Esophagus squamous epithelium (tissue), 5 donors: ENCODE measurements at places on chromosomes 11 and 22.

DNA sequence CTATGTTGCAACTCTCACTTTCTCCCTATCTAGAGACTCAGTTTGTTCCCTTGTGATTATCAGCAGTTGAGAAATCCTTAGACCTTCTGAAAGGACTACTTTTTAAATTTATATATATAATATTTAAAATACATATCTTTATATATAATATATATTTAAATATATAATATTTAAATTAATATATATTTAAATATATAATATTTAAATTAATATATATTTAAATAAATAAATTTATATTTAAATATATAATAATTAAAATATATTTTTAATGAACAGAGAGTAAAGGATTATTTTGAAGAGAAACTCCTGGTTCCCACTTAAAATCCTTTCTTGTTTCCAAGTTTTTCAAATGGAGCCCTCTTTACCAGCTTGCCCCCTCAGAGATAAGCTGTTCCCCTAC lies 83.7 kb upstream of the TRIM77 start:
- DNase-seq: no peak

GRCh38 chr11:44028401-44028800 lies 19.4 kb upstream of the ACCSL start:
- DNase-seq: no peak

- no peak for DNase-seq
These were observed 99.6 kb downstream of the C11orf87 start for GRCh38 chr11:109521571-109522086.

GRCh38 chr11:103968685-103969084 lies 67.8 kb upstream of the DDI1 start:
- no peak for DNase-seq

DNA sequence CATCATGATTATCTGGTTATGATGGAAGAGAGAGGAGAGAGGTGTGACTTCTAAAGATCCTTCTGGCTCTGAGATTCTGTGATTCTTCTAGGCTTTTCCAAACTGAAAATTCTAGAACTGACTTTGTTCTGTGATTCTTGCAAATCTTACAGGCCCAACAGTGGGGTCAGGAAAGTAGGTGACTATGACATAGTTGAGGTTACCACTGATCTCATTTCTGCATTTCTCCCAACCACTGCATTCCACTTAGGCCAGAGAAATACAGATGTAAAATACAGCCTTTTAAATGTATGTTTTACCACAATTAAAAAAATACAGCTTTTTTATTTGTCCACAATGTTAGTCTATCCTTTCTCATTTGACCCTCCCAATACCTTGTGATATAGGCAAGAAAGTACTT lies 83.7 kb downstream of the STIM1 start:
- no peak for DNase-seq

GRCh38 chr11:18322818-18323570 lies 627 bp downstream of the GTF2H1 start:
- DNase-seq: no peak

DNA sequence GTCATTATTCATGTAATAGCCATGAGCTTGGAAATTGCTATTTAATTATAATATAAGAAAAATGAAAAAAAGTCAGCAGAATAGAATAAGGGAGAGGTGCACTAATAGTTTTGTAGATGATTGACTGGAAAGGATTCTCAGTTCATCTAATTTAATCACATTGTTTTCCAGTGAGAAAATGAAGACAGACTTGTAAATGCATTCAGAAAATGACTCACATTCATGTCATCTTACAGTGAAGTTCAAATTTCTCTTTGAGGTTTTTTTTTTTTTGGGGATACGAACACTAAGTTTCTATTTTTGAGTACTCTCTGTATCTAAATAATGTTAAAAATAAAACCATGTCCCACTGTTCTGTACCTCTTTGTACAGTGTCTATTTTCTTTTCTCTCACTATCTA lies 18.5 kb upstream of the OR4A16 start:
- DNase-seq: no peak

DNA sequence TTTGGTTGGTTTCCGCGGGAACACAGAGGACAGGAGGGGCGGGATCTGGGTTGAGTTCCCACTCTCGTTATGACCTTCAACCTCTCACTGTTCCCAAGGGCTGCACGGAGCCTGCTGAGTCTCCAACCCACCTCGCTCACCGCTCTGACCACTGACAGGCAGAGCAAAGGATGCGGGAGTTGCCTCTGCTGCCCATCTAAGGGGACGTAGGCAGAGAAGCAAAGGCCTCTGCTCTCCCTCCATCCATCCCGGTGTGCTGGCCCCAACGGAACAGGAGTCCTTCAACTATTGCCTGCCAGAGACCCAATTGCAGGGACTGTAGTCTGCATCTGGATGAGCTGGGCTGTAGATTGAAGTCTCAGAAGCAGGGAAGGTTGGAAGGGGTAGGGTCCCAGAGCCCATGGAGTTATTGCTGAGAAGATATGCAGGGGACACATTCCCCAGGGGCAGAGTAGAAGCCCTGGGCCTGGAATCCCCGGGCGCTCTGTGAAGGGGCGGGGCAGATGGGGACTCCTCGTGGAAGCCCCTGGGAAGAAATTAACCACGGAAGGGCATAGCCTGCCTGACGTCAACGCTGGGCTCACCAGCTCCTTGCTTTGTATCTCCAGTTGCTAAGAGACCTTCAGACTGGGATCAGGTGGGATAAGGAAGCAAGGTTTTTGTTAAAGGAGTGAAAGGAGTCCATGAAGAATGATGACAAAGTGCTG lies 12.7 kb upstream of the FXYD2 start:
- DNase-seq: no peak

- no peak for DNase-seq
These were observed 77.4 kb downstream of the FAM168A start for GRCh38 chr11:73520353-73521061.

GRCh38 chr11:11659567-11660362 lies 38.0 kb upstream of the GALNT18 start:
- DNase-seq: no peak

DNA sequence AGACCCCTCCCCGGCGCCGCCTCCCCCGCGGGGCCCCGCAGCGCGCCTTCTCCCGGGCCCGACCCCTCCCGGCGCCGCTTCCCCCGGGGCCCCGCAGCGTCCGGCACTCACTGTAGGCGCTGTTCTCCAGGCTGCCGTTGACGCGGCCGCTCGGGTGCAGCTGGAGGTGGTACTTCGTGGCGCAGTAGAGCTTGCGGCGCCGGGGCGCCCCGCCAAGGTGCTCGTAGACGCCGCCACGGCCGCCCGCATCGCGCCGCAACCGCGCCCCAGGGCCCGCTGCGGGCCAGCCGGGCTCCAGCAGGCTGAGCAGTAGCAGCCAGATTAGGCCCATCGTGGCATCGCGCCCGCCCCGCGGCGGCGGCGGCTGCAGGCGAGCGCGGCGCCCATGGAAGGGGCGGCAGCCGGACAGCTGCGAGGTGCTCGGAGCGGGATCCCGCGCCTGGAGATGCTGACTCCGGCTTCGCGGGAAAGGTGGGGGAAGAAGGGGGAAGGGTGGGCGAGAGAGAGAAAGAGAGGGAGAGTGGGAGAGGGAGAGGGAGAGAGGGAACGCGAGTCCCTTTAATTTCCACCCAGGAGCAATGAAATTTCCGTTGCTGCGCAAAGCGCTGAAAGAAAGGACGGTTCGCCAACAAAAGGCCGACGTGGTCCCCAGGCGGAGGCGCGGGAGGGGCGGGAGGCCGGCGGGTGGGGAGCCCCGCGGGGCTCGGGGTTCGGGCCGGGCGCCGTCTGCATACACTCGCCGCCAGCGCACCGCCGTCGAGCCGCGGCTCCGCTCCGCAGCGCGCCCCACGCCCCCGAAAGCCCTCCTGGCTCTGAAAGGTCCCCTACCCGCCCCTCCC lies at the start of gene FGF3:
TSS of gene FGF3 (minus strand) at position 814 of the 839 bp plus-strand sequence. CDS start at position 331, 483 bp downstream.
- no peak for DNase-seq

GRCh38 chr22:45272498-45272897 lies 12.3 kb upstream of the UPK3A start:
- no peak for DNase-seq

DNA sequence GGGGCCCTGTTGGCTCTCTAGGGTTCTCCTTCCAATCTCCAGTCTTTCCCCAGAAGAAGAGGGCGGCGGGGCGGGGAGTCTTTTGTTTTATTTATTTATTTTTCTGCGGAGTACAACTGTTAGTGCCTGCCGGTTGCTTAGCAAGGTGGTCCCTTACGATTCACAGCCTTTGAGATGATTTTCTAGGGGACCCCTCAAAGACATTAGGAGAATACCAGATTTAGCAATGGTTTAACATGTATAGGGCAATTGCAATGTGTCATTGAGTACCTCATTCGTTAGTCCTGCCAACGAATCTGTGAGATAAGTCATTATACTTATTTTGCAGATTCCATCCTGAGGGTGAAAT lies 307 bp upstream of the MRPL16 start:
- no peak for DNase-seq

DNA sequence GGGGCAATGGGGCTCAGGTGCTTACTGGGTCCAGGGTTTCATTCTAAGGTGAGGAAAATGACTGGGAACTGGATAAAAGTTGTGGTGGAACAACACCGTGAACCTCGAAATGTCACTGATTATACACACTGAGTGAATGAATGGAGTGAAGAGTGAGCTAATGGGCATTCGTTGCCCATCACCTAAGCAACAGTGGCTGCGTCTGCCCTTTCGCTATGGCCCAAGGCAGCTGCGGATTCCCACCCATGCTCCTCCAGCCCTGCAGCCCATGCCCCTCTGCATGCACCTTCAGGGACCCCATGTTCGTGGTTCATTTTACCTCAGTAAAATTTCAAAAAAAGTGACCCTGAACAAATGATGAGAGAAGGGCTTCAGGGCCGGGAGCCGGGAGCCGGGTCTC lies 196.3 kb downstream of the CTTN start:
- no peak for DNase-seq

- DNase-seq: no peak
These were observed 27.9 kb downstream of the TOB2 start for GRCh38 chr22:41418717-41419116.

DNA sequence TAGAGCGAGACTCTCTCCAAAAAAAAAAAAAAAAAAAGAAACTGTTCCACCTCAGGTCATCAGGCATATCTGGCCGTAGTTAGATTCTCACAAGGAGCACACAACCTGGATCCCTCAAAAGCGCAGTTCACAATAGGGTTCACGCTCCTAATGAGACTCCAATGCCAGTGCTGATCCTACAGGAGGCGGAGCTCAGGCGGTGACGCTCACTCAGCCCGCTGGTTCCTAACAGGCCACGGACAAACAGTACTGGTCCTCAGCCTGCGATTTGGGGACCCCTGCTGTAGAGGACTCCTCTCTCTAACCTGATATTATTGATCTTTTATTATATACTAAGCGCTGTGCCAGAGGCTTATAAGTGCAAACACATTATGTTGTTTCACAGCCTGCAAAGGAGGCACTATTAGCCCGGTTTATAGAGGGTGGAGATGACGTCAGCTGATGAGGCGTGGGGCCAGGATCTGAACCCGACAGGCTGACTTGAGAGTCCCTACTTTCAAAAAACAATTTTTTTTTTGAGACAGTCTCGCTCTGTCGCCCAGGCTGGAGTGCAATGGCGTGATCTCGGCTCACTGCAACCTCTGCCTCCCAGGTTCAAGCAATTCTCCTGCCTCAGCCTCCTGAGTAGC lies 4.9 kb upstream of the MAFF start:
- no peak for DNase-seq

- DNase-seq: no peak
These were observed 180.8 kb downstream of the DBX1 start for GRCh38 chr11:19979519-19979845.

DNA sequence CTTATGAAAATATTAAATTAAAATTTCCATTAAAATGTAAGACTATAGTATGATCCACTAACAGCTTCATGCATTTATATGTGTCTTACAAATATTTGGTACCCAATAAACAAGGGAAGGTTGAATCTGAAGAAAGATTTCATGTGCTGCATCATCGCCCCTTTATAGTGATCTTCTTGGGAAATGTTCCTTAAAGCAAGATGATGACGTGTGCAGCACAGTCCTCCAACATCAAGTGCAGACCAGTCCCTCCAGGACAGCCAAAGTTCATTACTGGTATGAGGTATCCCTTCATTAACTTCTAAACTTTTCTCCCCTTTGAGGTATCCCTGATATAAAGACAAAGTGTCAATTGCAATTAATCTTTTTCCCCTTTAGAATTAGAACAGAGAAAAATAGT lies 567.0 kb downstream of the METTL15 start:
- DNase-seq: no peak

DNA sequence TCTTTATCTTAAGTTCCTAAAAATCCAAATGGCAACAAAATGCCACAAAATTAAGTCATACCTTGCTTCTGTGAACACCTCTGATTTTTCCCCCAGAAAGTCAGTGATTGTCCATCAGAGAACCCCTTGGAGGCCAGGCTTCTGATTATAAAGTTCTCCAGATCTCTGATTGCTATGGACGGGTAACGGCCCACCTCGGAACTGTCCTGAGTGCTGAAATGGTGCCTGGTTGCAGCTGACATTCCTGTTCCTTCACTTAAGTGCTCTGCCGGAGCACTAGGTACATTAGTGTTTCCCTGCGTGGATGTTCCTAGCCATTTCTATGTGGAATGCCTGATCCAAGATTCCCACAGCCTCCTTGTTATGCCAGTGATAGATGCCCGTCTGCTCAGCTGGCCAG lies 85.0 kb downstream of the CHST1 start:
- DNase-seq: no peak

DNA sequence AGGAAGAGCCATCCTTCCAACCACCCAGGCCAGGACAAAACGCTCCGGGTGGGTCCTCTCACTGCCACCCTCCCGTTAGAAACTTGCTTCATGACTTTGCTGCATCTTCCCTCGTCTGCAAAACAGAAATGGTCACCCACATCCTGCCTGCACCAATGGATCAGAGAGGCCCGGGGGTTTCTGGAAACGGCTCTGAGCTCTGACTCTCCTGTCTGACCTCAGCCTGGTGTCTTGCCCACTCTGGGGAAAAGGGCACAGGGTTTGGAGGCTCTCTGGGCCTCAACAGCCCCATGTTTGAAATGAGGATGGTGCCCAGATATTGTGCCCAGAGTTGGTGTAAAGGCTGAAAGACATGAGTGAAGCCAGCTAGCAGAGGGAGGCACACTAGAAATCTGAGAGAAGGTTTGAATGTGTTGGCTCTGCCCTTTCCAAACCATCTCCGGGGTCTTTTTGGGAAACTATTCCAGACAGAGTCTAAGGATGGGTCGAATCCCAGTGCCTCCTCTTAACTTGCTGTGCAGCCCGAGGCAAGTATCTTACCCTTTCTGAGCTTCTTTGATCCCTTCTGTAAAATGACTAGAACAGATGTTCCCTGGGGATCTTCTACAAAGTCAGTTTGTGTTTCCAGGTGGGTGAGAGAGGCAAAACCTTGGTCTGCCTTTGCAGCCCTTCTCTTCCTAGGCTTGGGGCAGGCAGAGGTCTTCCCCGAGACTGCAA lies 2.1 kb downstream of the CRYBB3 start:
- no peak for DNase-seq

- no peak for DNase-seq
These were observed 365 bp downstream of the MGAT3 start for GRCh38 chr22:39457198-39457555.

DNA sequence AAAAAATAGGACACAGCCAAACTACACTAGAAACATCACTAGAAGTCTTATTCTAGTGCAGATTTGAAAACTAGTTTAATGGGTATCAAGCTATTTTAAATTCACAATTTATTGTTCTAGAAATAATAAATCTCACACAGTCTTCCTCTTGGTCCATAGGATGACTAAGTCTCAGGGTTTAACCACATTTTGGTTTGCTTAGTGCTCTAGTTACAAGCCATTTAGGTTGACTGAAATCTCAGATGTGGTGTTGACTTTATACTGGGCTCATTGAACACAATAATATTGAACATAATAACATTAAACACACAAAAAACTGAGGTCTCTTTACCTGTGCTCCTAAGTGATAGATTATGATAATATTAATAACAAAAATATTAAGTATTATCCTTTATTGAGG lies 760.3 kb upstream of the CCDC179 start:
- no peak for DNase-seq

- DNase-seq: no peak
These were observed 985.1 kb downstream of the BRD1 start for GRCh38 chr22:48842583-48842945.
